ENCODE measurements at places on chromosomes 2 and 18.

GRCh38 chr2:157336137-157337010 is 10.8 kb upstream of the ERMN start:
- DNase-seq: no peak

- no peak for DNase-seq
Measured at GRCh38 chr18:45628979-45629958, 14.0 kb downstream of the SLC14A2 start.

GRCh38 chr2:179263446-179264367 is 925 bp downstream of the SESTD1 start:
- no peak for DNase-seq

- DNase-seq: no peak
Measured at GRCh38 chr2:225462945-225463344, 63.4 kb downstream of the NYAP2 start.

- DNase-seq: no peak
Measured at GRCh38 chr18:45680066-45680690, 43.8 kb upstream of the SLC14A1 start.

GRCh38 chr2:167438206-167438605 is 549.9 kb downstream of the XIRP2 start:
- no peak for DNase-seq

Data from stimulated activated CD4-positive, alpha-beta T cell treated with anti-CD3 and anti-CD28 coated beads, Interleukin-12 subunit alpha, Interleukin-12 subunit beta, amount 100 ng/mL, for 24 hours (primary cell).